ENCODE measurements at places on chromosomes 5 and 9.

DNA sequence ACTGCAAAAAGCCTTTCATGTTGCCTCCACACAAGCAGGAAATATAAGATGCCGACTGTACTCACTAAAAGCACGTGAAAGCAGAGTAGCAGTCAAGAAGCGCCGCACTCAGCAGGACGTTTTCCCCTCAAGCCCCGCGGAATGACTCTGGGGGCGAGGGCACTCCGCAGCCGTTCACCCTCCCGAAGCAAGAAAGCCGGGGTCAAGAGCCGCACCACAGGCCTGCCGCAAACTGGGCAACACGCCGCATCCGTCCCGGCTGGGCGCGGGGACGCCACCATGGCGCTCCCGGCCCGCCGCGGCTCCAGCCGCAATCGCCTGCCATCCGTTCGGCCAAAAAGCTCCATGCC is 364 bp downstream of the RPS6 start:
- DNase-seq: no peak

DNA sequence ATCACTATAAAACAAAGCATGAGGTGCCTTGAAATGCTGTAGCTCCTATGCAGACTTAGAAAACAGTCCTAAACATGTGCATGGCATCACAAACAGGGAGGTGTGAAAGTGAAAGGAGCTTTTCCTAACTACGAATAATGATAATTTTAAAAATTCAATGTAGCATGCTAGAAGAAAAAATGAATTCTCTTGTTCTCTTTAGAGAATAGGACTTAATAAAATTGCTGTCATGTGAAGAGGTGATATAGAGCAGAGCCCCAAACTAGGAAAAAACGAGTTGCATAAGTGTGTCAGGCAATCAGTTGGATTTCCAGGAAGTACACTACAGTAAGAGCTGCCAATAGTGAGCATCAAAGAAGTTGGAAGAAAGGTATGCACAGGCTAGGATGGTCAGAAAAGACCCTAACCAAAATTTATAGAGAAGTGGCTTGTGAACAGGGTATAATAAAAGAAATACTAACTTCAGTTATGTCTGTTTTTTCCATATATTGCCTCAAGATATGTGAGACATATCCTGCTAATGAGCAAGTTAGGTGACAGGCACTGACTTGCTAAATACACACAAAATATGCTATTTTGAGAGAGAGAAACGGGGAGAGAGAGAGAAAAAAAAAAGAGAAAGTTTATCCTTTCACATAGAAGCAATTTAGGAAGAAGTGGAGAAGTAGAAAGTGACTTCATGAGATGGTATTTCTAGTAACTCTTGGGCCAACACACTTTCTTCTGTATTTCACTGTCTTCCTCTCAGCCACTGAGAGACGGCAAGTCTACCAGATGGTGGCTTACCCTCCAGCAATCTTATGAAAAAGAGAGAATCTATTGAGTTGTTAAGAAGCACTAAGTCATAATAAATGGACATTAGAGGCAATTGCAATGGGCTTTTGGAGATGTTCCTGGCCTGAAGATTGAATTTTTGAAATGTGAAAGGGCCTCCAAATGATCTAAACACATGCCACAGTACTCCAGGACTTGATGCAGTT is 18.0 kb downstream of the ITGA2 start:
- DNase-seq: no peak

DNA sequence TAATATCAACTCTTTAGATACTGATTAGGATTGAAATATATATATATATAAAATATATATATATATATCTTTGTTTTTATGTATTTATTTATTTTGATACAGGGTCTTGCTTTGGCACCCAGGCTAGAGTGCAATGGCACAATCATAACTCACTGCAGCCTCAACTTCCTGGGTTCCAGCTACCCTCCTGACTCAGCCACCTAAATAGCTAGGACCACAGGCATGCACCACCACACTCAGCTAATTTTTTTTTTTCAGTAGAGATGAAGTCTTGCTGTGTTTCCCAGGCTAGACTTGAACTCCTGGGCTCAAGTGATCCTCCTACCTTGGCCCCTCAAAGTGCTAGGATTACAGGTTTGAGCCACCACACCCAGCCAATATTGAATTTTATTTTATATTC is 20.6 kb upstream of the CDH6 start:
- DNase-seq: no peak

DNA sequence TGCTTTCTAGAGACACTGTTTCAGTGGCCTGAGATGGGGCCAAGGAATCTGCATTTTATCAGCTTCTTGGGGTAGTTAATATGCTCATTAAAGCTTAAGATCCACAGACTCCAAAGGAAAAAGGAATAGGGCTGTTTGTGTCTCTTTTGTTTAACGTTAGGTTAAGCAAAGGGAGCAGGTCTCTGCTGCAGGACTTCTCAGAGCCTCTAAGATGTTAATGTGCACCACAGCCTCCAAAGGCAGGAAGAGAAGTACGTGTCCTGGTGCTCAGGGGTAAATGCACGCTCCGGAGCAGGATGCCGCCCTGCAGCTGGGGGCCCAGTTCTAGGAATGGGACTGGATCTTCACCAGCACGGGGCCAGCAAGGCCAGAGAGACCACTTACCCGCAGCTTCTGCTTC is 19.6 kb downstream of the SPARC start:
- DNase-seq: no peak

DNA sequence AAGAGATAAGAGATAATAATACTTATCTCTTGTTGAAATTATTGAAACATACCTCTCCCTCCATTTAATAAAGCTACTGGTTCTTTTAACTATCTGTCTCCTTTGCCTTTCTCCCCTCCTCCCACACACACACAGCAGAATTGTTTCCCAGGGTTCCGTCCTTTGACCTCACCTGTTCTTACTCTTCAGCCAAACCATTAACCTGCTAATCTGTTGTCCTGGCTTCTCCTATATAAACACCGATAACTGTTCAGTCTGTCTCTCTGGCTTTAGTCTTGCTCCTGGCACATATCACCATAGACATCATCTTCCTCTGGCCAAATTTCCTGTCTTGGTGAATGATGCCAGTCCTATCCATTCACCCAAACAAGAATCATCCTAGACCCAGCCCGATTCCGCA is 7.7 kb downstream of the RHOBTB3 start:
- DNase-seq: no peak

DNA sequence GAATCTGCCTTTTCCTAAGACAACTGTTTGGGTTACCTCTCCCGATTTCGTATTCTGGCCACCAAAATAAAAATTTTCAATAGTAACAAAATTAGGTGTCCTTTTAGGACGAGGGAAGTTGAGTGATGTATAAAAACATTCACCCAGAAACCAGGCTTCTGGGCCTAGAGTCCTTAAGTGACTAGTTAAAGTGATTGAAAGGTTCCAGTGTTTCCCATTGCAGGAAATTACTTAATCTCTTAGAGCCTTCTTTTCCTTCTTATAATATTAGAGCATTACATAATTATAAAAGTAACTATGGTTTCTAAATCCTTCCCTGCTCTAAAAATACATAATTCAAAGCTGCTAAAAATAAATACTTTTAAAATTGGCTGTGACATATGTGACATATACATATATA is 7.3 kb downstream of the MCIDAS start:
- DNase-seq: no peak

DNA sequence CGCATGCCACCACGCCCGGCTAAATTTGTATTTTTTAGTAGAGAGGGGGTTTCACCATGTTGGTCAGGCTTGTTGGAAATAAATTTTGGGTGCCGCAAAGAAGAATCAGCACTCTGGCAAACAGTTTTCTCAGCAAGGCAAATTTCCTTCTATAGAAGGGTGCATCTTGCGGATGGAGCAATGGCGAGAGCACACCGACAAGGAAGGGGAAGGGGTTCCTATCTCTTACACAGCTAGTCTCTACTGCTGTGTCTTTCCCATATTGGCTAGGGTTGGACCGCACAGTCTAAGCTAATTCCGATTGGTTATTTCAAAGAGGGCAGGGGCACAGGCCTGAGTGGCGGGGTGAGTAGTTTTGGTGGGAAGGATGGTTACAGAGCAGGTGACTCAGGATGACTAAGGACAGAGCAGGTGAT is 707 bp downstream of the GTF3C5 start:
- no peak for DNase-seq

GRCh38 chr9:136045595-136046553 is 49.2 kb downstream of the NACC2 start:
- DNase-seq: no peak

DNA sequence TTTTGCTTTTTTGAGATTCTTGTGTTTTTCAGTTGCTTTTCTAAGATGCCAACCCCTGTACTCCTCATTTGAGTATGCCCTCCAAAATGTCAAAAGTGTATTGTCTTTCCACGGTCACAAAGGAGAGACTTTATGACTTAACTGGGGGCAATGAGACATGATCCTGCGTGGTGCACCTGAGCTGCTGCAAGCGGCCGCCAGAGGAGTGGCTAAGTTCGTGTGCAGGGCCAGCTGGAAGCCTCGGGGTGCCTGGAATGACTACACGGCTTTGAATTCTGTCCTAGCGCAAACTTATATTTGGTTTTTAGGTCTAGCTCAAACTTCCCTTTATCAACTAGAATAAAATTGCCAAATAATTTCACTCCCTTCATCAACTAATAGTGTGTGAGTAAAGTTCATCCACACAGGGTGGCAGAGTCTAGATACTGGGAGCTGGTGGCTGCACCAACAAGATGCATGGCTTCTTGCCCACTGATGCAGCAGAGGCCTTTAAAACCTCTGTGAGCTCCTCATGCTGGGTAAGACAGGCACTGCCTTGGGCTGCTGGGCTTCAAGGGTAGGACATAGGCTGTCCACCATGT is 4.7 kb downstream of the GADD45G start:
- no peak for DNase-seq

- no peak for DNase-seq
These were observed 20.5 kb downstream of the MSX2 start for GRCh38 chr5:174744896-174745295.

GRCh38 chr5:54470677-54471076 is 15.2 kb downstream of the HSPB3 start:
- DNase-seq: peak; percentile 33

GRCh38 chr5:55994495-55994997 is at the start of gene IL6ST:
Gene IL6ST, minus strand, starts transcription at chr5:55994963. Its CDS starts 18,685 bp downstream, at chr5:55976278.
- no peak for DNase-seq

GRCh38 chr9:19409401-19410194 is 789 bp downstream of the ACER2 start:
- no peak for DNase-seq

DNA sequence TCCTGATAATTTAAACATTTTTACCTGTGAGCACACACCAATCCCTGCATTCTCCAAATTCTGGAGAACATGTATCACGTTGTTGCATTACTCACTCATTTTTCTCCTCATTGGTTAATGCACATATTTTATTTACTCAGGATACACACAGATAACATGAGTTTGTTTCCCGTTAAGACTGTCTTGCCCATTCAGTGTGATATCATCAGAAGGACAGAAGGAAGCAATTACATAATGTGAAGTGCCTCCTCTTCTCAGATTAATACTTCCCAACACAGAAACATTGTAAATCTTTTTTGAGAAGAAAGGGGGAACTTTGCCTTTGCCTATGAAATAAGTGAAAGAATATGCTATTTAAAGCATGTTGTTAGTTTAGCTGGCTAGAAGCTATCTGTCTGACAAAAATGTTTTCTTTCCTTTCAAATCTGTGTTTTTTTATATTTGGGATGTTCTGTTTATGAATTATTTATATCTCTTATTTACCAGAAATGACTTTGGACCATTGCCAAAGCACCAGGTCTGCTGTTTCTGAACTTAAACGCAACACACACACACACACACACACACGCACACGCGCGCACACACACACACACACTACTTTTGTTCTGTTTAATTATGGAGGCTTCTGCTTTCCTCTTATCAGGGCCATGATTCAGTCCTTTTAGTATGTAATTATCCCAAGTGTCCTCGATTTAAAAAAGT is 186.5 kb downstream of the CHSY3 start:
- DNase-seq: no peak

DNA sequence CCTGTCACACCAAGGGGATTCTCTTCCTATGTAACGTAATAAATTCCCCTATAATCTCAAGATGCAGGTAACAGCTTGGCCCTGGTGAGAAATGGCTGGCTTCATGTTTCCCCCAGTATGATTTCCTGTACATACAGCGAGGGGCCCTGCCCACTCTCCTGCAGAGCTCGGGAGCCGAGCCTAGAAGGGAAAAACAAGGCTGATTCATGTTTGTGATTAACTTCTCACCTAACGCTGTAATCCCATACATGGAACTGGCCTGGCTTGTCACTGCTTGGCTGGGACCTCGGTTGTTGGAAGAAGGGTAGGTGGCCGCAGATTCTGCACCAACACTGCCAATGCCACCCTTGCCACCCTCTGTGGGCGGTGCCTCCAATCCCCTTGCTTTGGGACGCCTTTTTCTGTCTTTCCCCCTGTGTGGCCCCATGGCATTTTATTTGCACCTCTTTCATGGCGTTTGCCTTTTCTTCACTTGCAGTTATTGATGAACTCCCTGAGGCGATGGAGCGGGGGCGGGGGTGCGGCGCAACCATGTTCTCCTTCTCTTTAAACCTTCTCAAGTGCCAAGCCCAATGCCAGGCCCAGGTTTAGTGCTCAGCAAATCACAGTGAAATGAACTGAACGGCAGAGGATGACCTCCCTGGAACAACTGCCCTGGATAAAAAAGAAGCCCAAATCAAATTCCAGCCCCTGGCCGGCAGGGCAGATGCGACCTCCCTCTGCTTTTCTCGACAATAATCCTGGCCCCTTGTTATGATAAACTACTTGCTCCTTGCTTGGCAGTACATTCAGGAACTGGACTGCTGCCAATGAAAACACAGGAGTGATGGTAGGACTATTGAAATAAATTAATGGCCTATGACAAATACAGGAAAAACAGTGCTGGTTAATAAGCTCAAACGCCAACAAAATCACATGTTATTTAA is 108.1 kb downstream of the TMEM174 start:
- DNase-seq: no peak

DNA sequence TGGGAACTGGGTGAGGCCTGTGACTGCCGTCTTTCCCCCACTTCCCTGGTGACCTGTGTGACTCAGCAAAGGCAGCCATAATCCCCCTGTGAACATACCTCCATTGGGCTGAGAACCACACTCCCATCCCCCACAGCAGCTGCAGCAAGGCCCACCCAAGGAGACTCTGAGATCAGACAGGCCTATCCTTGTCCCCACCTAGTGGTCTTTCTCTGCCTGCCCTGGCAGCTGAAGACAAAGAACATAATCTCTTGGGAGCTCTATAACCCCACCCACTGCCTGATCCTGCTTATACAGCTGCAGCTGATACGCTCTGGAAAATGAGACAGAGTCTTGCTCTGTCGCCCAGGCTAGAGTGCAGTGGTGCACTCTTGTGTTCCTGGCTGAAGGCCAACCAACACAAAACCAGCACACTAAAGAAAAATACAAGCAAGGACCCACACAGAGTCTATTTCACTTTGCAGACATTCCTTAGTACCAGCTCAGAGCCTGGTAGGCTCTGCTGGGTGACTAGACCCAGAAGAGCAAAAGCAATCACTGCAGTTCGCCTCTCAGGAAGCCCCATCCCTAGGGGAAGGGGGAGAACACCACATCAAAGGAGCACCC is 106.7 kb downstream of the MCTP1 start:
- no peak for DNase-seq

DNA sequence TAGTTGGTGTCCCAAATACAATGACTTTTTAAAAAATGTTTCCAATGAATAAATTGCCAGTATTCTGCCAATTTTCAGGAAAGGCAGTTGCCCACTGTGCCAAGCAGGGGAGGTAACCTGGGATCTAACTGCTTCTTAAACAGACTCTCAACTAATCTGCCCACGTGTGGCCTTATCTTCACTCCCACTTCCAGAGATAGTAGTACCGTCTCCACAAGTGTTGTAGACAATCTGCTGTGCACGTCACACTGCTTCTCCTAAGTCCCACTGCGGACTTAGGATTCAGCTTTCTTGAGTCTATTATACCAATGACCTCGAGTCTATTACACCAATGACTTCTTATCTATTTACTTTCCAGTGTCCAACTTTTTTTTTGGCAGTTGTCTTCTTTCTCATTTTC is 21.2 kb downstream of the POU4F3 start:
- DNase-seq: no peak

Measured in HS-5 (cell line).